Stimulated activated CD8-positive, alpha-beta memory T cell treated with anti-CD3 and anti-CD28 coated beads, Interleukin-4, amount 100 ng/mL, for 1 hour (primary cell): ENCODE measurements at places on chromosomes 2 and 18.

DNA sequence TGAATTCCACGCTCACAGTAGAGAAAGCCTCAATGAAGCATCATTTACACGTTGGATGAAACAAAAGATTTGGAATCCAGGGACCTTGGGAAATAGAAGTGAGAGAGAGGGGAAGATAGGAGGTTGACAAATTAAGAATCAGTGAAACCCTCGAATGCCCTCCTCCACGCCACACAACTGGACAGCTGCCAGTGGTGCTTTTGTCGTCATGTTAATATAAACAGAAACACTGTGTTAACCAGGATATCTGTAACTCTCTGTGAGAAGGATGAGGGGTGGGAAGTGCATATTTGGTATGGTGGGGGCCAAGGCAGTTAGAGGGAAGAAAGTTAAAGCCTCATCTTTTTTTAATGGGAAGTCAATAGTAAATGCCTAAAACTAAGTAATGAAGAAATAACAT lies 108.7 kb downstream of the GFPT1 start:
- no peak for DNase-seq

DNA sequence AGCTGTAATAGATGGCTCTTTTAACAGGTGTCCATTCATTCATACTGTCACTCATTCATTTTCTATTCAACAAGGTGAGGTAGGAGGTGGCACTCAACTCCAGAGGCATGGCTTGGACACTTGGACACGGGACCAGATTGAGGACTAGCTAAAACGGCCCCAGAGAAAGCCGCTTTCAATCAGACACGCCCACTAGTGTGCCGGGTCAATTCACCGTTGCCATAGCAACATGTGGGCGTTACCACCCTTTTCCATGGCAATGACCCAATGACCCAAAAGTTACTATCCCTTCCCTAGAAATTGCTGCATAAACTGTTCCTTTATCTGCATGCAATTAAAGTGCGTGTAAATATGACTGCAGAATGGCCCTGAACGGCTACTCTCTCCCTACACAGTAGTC lies 49.2 kb upstream of the LGALSL start:
- DNase-seq = no peak

DNA sequence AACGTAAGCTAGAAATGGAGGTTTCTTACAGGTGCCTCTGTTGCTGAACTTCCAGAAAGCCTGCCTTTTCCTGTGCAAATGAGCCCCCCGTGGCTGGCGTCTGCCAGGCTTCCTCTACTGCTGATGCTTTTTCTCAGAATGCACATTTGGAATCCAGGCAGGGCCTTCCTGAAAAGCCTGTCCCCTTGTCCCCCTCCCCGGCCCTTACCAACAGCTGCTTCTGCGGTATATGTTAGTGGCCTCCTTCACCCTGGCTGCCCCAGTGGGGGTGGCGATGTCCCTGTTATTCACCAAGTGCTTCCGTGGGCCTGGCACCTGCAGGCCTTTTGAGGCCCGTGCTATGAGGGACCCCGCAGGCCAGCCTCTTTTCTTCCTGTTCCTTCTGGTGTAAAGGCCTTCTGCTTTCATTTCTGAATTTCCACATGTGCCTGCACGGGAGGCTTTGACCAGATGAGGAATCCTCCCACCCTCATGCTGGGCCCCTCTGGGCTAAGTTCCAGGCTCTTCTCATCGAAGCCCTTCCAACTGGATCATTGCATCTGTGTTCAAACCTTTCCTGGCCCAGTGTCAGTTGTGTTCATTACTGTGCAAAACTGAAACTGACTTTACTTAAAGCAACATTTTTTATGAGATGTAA lies 10.4 kb downstream of the CNDP2 start:
- no peak for DNase-seq

DNA sequence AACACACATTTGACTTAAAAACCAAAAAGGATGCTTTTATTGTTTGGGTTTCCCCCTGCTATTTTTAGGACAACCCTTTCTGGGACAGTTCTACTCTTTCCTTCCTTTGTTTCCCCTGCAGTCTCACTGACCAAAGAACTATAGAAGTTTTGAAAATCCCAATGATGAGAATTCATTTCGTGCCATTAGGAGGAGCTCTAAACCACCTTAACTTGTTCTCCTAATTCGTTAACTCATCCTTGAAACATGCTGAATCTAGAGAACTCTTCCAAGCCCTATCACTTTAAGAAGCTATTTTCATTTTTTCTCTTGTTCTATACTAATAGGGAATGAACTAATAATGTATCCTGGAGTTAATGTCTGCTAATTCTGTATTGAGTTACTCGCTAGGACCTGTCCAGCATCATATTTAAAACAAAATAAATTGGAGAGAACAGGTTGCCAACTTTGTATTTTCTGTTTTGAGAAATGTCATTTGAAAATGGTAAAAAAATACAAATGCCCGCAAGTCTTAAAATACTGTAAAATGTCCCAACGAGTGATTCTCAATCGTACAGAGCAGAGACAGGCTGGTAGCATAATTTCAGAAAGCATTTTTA lies 62.9 kb downstream of the AFTPH start:
- DNase-seq = no peak

- DNase-seq = no peak
Observed at GRCh38 chr2:217935901-217936684, 66.7 kb downstream of the TNS1 start.

GRCh38 chr2:151789055-151789834 lies 39.0 kb downstream of the ARL5A start:
- DNase-seq = no peak

DNA sequence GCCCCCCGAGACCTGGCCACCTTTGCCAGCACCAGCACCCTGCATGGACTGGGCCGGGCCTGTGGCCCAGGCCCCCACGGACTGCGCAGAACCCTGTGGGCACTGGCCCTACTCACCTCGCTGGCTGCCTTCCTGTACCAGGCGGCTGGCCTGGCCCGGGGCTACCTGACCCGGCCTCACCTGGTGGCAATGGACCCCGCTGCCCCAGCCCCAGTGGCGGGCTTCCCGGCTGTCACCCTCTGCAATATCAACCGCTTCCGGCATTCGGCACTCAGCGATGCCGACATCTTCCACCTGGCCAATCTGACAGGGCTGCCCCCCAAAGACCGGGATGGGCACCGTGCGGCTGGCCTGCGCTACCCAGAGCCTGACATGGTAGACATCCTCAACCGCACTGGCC lies 554 bp downstream of the ASIC4 start:
- DNase-seq = no peak

- DNase-seq = no peak
Observed at GRCh38 chr2:208179028-208179609, 10.7 kb downstream of the C2orf80 start.

DNA sequence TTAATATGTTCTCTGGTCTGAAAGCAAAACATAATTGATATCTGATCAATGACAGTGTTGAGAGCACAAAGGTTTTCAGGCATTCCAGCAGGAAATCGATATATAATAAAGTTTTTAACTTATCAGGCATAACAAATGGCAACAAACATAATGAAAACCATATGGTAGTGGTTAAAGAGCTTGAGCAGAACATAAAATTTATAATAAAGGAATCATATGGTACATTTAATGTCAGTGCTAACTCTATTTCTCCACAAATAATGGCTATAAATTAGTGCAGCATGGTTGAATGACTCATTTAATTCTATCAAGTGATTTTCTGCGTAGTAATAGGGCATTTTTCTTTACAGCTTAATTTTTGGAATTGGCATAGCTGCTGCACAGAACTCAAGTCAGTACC lies 306.2 kb downstream of the FSIP2 start:
- no peak for DNase-seq

DNA sequence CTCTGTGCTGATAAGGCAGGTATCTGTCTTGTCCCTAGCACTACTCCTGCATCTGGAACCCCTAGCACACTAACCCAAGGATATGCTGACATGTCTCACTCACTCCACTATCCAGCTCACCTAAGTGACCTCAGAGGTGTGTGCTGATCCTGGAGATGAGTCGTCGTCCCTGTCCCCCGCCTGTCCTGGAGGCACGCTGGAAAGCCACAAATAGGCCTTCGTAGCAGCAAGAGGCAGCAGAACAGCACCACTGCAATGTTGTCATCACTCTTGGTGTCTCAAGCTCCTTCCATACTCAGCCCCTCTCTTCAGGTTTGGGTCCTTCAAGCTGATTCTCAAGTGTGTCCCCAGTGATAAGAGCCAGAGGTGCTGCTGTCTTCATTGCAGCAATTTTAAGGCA lies 73.0 kb upstream of the ITGA6 start:
- no peak for DNase-seq

DNA sequence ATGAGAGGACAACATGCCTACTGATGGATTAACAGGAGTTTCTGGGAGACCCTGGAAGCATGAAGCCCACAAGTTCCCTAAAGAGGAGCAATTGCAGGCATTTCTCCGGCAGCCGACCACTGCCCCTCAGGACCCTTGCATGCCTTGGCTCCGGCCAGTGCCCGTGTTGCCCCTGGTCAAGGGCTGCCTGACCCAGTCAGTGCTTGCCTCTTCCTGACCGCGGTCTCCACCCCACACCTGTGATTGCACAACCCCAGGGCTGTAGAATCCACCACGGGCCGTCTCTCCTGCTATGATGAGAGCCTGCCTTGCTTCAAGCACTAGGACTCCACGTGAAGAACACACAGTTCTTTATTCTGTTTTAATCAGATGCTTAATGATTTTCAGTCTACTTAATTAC lies 127.5 kb downstream of the GLI2 start:
- DNase-seq = no peak

DNA sequence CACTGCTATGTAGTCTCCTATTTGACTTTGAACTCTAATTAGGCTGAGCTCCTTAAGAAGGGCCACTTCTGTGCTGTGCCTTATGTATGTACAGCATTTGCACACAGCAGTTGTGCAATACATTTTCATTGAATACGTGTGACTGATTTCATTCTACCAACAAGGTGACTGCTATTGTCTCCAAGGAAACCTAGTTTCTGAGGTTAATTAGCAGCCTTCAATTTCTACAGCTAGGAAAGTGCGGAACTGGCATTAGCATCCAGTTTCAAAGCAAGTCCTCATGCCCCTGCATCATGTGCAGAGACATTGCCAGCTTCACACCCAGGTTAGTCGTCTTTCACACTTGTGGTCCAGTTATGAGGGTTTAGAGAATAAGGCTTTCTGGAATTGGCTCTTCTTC lies 58.6 kb downstream of the NCK2 start:
- no peak for DNase-seq

DNA sequence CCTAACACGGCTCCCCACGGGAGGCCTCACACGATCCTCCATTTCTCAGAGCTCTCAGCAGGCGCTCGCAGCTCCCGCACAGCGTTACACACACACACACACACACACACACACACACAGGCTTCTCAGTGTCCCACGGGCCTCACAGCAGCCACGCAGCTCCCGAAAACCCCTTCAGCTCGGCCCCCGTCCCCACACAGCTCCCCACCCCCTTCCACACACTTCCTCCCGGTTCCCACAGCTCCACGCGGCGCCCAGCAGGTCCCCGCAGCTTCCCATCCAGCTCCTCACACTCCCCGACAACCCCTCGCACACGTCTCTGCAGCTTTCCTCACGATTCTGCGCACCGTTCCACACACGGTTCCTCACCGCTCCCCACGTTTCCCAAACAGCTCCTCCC lies 41.6 kb downstream of the KIF1A start:
- DNase-seq = no peak

GRCh38 chr2:153519257-153519875 lies 40.8 kb upstream of the RPRM start:
- DNase-seq = peak; percentile 5

GRCh38 chr18:70288851-70289328 lies at the start of gene SOCS6:
Gene SOCS6 (plus strand): TSS chr18:70289045. CDS start chr18:70324669, 35,624 bp downstream.
- no peak for DNase-seq

DNA sequence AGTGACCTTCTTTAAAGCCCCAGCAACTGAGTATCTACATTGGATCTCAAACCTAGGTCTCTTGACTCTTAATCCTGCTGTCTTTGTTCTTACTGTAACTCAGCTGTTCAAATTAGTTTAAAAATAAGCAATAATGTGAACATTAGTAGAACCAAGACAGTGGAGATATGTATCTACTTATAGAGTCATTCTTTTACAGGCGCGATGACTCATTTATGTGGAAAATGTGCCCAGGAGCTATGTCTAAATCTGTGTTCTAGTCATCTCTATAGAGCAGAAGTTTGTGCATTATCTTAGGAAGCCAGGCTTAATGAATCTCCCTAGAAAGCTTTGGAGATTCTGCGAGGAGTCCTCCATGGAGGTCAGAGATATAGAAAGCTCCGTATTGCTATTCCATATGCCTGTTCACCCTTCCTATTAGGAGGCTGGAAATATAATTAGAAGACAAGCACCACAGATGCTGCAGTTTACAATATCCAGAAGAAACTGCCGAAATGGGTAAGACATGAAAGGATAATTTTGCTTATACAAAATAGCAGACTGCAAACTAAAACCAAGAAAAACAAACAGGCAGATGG lies 211.6 kb downstream of the TRIB2 start:
- no peak for DNase-seq

DNA sequence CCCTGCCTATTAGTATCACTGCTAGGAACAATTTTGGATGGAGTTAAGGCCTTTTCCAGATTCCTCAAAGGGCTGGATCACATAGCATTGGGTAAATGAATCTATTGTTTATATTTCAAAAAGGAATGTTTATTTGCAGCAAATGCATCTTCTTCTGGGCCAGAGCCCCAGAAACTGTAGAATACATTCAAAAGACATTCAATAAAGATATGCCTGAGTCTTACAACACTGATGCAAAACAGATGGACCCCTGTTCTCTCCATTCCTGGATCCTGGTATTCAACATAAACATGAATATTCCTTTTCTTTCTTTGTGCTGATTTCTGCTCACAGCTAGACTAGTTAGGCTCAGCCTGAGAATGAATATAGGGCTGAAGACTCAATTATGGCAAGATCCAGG lies 227.2 kb upstream of the KLHL29 start:
- DNase-seq = no peak

GRCh38 chr2:191860760-191861466 lies 14.0 kb upstream of the CAVIN2 start:
- no peak for DNase-seq

GRCh38 chr2:181072486-181073235 lies 92.3 kb downstream of the UBE2E3 start:
- no peak for DNase-seq

- DNase-seq = peak; percentile 53
Observed at GRCh38 chr2:69565431-69565839, 78.1 kb downstream of the AAK1 start.

DNA sequence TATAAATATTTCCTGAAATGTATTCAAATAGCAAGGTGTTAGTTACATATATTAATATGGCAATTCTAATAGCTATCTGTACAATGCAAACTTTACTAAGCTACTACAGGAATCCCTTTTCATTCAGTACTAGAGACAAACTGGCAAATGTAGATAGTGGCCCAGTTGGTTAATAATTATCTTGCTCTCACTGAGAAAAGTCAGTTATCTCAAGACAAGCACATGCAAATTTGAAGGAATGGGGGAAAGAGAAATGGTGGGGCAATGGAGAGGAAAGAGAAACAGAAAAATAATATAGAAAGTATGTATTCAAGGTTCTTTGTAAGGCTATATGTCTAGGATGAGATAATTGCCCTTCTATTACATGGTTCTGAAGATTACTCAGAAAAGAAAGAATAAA lies 280.0 kb downstream of the FIGN start:
- DNase-seq = no peak
